GM20000 (cell line): ENCODE measurements at places on chromosomes 6 and 20.
A peak's percentile ranks its signal among the peaks of the same experiment; 100 is the strongest.

GRCh38 chr6:131413831-131414191, 159.2 kb upstream of the ARG1 start:
- DNase-seq: no peak

DNA sequence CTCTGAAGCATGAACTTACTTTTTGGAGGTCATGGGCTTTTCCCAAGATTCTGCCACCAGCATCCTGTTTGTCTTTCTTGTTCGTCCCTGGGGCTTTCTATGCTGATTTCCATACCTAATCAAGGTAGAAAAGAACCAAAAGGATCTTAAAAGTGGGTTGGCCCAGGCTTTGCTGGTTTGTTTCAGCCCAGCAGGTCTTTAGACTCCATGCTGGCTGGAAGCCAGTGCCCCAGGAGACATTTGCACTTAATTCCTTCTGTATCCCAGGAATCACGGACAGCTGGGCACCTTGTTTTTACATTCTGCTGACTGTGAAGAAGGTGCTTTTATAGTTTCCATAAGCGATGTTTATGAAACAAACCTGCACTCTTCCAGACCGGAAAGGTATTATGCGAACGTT, 195.9 kb downstream of the CDH4 start:
- no peak for DNase-seq

- no peak for DNase-seq
These were observed 39.6 kb upstream of the PDE10A start for GRCh38 chr6:165702669-165703068.

GRCh38 chr6:149337320-149337719, 19.8 kb downstream of the TAB2 start:
- no peak for DNase-seq

- no peak for DNase-seq
These were observed 143.1 kb downstream of the EDN3 start for GRCh38 chr20:59443550-59443949.

- DNase-seq: no peak
These were observed 8.5 kb upstream of the KIAA1755 start for GRCh38 chr20:38269040-38269439.

GRCh38 chr20:51767867-51768758, at the start of gene ATP9A:
Gene ATP9A, minus strand, starts transcription at chr20:51768390. Its CDS starts 21 bp downstream, at chr20:51768369.
- DNase-seq: peak; percentile 41

GRCh38 chr6:68196645-68197044, 438.4 kb upstream of the ADGRB3 start:
- DNase-seq: no peak

DNA sequence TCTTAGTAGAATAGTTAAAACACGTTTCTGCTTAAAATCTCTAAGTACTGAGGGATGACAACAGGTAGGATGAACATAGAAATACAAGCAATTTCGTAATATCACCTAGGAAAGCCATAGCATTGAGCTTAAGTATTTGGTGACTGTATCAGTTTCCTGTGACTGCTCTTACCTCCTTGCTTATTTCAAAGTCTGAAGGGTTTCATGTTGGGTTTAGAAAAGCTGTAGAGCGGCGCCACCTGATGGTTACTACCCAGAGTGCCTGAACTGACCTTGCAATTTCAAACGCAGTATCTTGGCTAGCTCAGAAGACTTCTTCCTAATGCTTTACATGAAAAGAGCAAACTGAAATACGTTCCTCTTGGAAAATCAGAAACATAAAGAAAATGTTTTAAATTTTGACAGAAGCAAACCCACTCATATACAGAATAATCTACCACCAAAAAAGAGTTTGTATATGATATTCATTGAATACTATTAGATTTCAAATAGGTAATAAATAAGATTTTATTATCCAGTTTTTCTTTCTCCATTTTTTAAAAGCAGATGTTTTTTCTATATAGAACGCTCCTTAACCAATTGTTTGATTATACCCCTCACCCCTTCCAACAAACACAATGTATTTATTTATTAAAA, 82.3 kb upstream of the RIPOR2 start:
- peak; percentile 57 for DNase-seq
